Foreskin keratinocyte (primary cell): ENCODE measurements at places on chromosomes 2 and 18. TPM values are rescaled to one million over a fixed set of nuclear protein-coding genes. Genes with fewer than 3 reads are reported as not detected.

DNA sequence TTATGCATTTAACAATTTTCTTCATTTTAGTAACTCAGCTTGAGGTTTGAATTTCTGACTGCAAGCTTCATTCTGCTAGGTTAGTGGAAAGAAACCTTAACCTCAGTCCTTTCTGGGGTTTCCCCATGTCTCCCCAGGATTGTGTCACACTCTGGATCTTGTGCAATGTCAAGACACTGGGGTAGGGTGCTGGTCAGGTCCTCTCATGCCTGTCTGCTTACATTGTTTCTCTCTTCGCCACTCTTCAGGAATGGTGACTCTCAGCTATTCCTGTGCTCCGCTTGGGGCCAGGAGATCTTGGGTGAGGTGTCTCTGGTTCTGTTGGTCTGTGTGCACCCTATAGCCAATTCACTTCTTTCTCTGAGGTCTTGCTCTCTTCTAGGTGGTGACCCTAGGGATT lies 23.9 kb downstream of the CTLA4 start:
- DNase-seq, result no peak

The GCG gene
- not detected in 2 replicates for total RNA-seq

DNA sequence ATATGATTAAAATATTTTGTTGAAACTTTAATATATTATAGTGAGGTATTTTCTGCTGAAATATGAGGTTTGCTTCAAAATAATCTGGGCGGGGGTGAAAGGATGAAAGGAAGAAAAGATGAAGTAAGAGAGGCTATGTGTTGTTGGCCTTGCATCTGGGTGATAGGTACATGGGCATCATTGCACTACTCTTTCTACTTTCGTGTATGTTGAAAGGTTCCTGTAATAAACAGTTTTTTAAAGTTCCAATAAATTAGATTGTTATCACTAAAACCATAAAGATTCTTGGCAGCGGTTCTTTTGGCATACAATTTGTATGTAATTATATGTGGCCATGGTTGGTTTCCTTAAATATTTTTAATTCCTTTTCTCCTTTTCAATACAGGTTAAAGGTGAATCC lies 23.6 kb upstream of the MSH2 start:
- no peak for DNase-seq

GRCh38 chr2:178391701-178392100 lies 59.3 kb downstream of the PRKRA start:
- peak; percentile 18 for DNase-seq

- DNase-seq, result peak; percentile 46
Observed at GRCh38 chr2:44245083-44245861, 30.0 kb upstream of the SLC3A1 start.

The UGT1A10 gene
- total RNA-seq, result not detected in 2 replicates
